ENCODE measurements at places on chromosomes 3 and 15.

- no peak for DNase-seq
Measured at GRCh38 chr3:14640734-14641133, 10.8 kb upstream of the CCDC174 start.

GRCh38 chr3:102025606-102026270 lies 176.4 kb downstream of the NFKBIZ start:
- DNase-seq = no peak

GRCh38 chr3:193865339-193865738 lies 270.6 kb upstream of the HES1 start:
- peak; percentile 84 for DNase-seq

DNA sequence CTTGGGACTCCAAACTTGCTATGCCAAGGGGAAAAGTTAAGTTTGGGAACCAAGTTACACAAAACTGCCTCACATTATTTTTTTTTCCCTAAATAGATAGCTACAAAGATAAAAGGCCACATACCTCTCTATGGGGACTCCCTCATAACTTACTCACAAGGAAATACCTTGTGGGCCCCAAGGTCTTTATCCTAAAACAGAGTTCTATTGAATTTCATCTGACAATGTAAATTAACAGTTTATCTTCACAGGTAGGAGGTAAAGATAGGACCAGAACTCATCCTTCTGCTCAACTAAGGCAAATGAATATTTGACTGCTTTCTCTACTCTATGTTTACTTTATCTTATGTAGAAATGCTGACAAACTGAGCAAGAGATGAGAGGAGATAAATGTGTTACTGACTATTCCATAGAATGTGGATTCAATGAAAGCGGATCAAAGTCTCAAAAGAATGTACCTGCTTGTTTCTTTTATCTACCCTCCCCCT lies 1278.0 kb downstream of the OTOL1 start:
- DNase-seq = no peak

DNA sequence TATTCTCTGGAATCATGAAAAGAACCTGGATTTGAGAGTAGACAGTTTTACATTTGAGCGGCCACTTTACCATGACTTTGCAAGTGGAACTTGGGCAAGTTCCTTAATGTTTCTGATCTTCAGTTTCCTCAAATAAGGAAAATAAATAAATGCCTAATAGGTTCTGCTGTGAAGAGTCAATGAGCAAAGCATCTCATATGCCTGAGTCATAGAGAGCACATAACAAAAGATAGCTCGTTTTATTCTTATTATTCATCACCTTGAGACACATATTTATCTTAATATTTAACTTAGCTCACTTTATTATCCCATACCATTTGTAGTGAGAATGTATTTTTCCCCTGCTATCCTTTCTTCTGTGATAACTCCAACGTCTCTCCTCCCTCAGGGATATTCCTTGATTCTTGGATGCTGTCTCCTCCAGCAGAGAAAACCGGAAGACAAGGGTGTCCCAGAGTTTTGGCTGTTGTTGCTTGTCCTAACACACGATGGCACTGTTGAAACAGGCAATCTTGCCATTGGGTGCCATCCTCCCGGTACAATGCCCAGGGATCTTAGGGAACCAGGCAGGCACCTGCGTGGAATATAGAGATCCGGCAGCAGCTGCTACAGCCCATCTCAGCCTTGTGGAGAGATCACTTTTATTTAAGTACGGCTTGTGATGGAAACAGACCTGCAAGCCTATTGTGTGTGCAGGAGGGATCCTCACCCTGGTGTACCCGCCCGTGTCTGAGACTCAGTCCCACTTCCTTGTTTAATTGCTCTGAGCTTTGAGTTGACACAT lies 33.3 kb upstream of the VPS33B start:
- DNase-seq = peak; percentile 58

DNA sequence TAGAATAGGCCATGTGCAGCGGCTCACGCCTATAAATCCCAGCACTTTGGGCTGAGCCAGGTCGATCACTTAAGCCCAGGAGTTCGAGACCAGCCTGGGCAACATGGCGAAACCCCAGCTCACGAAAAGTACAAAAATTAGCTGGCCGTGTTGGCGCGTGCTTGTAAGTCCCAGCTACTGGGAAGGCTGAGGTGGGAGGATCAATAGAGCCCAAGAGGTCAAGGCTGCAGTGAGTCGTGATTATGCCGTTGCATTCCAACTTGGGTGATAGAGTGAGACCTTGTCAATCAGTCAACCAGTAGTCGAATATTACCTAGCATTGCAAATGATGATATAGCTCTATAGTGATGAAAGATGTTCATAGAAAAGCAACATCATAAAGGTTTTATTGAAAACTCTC lies 51.9 kb downstream of the USP8 start:
- no peak for DNase-seq

GRCh38 chr3:10255835-10256234 lies 7.6 kb downstream of the TATDN2 start:
- no peak for DNase-seq

- DNase-seq = no peak
Measured at GRCh38 chr3:50156549-50157493, 1.7 kb downstream of the SEMA3F start.

DNA sequence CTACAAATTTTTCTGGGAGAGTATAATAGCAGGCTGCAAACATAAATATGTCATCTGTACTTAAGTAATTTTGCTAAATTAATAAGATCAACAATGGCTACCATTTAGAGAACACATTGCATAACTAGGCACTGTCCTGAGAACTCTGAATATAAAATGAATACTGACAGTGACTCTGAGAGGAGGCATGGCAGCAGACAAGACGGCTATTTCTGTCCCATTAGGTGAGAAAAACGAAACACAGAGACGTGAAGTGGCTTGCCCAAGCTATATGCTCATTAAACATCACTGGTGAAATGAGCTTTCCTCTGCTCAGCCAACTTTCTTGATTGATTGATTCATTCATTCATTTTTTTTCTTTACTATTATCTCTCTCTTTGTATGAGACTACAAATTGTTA lies 384.3 kb downstream of the PTPRG start:
- DNase-seq = no peak

DNA sequence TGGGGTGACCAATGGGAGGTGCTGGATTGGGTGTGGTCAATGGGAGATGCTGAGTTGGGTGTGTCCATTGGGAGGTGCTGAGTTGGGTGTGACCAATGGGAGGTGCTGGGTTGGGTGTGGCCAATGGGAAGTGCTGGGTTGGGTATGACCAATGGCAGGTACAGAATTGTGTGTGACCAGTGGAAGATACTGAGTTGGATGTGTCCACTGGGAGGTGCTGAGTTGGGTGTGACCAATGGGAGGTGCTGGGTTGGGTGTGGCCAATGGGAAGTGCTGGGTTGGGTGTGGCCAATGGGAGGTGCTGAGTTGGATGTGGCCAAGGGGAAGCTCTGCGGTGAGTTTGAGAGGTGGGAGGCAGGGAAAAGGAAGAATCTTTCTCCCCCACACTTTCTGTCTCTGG lies 250.0 kb upstream of the PROK2 start:
- no peak for DNase-seq

GRCh38 chr3:194395212-194395611 lies 3.9 kb downstream of the GP5 start:
- no peak for DNase-seq

- DNase-seq = no peak
Measured at GRCh38 chr3:123198372-123198771, 3.4 kb upstream of the SEC22A start.

- peak; percentile 72 for DNase-seq
Measured at GRCh38 chr15:71730277-71731144, 79.8 kb upstream of the NR2E3 start.

DNA sequence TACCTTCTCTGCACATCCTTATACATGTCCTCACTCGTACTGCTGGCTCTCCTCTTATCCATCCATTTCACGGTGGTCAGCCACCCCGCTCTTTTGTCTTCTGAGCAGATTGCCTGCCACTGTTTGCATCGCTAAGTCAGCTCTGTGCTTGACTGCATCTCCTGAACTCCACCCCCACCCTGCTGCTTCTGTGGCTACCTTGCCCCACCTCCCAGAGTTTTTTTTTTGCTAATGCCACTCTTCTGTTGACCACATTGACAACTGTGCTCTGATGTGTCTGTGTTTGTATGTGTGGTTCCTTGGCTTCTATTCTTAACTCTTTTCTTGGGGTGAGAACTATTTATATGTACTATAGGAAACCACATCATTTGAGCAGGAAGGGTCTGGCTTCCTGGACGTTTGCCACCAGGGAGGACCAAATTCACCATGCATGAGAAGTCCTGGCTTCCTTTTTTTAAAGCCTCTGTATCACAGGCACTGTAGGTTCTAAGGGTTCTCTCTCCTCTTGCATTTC lies 12.8 kb upstream of the MTMR10 start:
- DNase-seq = peak; percentile 72

DNA sequence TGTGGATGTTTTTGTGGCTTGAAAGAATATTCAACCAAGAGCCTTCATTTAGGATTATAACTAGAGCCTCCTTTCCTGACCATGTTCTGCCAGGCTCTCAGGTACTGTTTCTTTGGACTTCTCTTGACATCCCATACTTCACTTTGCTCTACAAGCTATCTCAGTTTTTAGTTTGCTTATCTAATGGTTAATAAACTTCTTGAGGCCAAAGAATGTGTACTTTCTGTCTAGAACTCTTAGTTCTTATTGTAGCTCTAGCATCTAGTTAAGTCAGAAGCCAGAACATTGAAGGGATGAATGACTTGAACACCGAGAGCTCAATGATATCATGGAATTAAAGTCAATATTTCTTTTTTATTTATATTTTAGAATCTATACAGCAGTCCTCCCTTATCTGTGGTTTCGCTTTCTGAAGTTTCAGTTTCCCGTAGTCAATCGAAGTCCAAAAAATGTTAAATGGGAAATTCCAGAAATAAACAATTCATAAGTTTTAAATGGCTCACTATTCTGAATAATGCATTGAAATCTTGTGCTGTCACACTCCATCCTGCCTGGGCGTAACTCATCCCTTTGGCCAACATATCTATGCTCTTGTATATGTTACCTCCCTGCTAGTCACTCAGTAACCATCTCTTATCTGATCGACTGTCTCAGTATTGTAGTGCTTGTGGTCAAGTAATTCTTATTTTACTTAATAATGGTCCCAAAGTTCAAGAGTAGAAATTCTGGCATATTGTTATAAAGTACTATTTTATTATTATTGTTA lies 368.6 kb upstream of the RBMS3 start:
- no peak for DNase-seq

GRCh38 chr3:185062191-185062590 lies 90.7 kb downstream of the C3orf70 start:
- DNase-seq = no peak

DNA sequence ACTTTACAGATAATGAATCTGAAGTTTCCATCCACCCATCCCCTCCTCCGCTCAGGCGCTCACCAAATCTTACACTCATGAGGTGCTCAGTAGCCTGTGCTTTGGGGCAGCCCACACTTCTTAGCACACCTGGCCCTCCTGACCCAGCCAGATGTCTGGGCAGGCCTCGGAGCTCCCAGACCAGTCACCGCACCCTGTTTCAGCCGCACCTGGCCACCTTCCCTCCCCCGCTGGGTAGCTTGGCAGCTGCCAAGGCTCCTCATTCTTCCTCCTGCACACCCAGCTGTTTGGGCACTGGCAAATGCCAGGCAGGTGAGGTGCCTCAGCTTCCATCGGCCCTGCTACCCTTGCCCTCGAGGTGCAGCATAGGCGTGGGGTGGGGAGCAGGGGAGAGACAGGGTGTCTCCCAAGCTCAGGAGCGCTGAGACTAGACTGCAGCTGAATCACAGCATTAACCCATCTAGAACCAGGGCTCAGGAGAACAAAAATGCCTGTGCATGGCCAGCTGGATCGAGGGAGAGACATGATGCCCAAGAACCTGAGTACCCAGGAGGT lies 45.8 kb downstream of the CDC25A start:
- no peak for DNase-seq

- DNase-seq = no peak
Measured at GRCh38 chr3:129449279-129450115, 9.5 kb downstream of the IFT122 start.

GRCh38 chr3:181457190-181457589 lies 254.5 kb upstream of the SOX2 start:
- no peak for DNase-seq

DNA sequence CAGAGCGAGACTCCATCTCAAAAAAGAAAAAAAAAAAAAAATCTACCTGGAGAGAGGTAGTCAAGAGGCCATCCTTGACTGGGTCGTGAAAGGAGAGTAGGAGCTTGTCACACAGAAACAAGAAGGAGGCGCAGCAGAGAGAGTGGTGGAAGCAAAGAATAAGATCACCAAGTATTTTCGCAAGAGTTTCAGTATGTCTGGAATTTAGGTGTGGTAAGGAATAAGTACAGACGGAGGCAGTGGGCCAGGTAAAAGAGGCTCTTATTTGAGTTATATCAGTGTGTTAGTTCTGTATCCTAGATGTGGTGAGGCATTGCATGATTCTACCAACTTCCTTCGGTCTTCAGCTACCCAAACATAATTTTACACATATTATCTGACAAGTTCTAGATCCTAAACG lies 14.6 kb upstream of the ATP10A start:
- no peak for DNase-seq

DNA sequence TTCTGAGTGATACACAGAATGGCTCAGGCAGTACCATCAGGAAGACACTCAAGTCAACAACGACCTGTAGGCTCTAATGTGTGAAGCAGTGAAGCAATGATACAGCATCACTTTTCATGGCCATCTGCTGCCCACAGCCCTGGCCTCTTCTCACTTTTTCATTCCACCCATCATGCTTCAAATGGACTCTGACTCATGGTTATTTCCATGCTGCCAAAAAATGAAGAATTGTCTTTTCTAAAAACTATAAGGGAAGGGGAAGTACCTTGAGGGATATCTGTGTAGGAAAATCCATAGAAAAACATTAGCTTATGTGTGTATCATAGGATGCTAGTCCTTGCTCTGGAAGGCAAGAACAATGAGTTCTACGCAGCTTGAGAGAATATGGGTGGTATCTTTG lies 11.5 kb downstream of the HGD start:
- DNase-seq = no peak

- no peak for DNase-seq
Measured at GRCh38 chr3:18752273-18752934, 327.3 kb upstream of the SATB1 start.

- no peak for DNase-seq
Measured at GRCh38 chr15:67753891-67754290, 71.4 kb upstream of the SKOR1 start.

DNA sequence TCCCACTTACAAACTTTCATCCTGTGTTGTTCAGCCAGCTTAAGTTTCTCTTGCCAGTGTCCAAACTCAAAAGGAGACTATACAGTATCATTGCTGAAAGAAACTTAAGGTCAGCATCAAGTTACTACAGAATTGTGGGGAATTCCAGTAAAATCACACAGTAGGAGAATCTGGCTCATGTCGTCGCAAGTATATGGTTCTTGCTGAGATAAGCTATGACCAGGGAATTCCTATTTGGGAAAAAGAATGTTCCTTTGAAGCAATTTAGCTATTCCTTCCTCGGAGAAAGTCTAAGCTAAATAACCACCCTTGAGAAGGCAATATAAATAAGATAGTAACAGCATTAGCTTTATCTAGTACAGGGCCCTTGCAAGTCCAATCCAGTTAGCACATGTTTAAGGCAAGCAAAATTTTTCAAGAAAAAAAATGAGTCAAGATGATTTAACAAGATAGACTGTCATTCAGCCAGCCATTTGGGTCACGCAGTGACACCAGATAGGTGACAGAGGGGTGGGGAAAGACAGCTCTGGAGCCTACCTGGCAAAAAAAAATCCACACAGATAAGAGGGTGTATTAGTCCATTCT lies 78.2 kb upstream of the THBS1 start:
- no peak for DNase-seq
